ENCODE measurements at places on chromosomes 1 and 21.

GRCh38 chr1:1462318-1462966, 9.1 kb upstream of the ATAD3B start:
- peak; percentile 85 for DNase-seq

GRCh38 chr1:49356594-49356993, 579.9 kb upstream of the BEND5 start:
- DNase-seq, result no peak

DNA sequence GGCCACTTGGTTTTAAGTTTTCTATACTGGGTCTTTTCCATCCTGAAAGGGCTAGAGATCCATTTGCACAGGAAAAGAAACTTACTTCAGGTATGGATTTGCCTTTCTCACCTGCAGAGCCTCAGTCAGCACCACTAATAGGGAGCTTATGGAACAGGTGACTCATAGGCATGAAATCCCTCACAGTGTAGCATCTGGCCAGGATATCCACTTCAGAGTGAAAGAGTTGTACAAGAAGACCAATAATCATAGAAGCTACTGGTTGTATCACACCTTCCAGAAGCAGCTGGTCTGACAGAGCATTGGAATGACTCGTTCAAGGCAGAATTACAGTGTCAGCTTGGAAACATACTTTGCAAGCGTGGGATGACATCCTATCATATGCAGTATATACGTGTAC, 26.3 kb upstream of the SYT14 start:
- DNase-seq, result no peak

DNA sequence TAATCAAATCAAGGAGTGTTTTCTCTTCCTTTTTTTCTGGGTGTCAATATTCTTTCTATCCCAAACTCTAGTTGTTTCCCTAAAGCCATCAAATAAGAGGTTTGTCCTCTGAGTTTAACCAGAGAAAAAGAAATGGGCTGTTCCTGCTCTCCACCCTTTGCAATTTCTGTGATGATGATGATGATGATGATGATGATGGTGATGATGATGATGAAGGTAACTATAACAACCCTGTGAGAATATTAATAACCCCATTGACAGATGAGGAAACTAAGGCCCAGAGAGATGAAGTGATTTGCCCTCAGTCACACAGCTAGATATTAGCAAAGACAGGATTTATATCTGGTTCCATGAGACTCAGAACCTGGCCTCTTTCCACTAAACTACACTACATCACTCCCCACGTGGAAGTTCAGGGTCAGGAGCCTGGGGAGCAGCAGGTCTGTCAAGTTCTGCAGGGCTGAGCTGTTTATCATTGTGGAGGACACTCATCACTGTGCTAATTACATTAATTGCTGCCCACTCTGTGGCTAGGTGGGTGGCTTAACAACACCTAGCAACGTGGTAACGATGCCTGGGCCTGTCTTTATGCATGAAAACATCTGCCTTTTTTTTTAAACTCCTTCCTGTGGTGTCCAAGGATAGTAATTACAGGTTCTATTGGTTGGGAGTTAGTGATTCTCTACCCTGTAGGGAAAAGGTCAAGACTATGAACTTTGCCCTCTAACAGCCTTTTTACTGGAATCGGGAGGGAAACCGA, 19.0 kb upstream of the JUN start:
- no peak for DNase-seq

- DNase-seq, result no peak
These were observed 106.6 kb downstream of the ACTL8 start for GRCh38 chr1:17861685-17862084.

GRCh38 chr1:172185211-172185610, 235.3 kb upstream of the C1orf105 start:
- no peak for DNase-seq

GRCh38 chr1:239363930-239364329, 22.4 kb upstream of the CHRM3 start:
- DNase-seq, result no peak

GRCh38 chr1:230800891-230801840, 54.0 kb downstream of the CAPN9 start:
- no peak for DNase-seq

DNA sequence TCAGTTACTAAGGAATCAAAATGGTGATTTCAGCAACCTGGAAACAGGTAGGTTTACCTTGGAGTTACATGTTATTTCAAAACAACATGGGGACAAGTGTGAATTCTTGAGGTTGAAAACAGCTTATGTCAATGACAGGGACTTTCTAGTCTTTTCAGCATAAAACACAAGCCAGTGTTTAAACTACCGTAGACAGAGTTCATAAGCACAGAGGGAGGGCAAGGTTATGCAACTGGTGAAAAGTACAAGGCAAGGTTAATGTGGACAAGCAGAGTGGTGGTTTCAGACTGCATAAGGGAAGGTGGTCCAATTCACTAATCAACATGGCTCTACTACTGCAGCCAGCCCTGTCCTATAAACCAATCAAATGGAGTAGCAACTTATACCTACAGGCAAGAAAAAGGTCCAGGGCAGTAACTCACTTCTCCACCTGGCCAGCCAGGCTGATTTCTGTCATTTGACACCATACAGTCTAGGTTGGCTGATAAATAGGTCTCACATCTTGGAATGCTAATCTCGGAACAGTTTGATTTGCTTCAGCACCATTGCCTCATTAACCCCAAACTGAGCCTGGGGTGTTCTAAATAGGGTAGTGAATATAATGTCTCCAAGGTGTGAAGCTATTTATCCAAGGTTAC, 250.3 kb upstream of the PROX1 start:
- DNase-seq, result no peak

GRCh38 chr1:15584489-15585363, at the start of gene AGMAT:
TSS of gene AGMAT (minus strand) at chr1:15585051. CDS start at chr1:15584967, 84 bp downstream.
- DNase-seq, result peak; percentile 76

DNA sequence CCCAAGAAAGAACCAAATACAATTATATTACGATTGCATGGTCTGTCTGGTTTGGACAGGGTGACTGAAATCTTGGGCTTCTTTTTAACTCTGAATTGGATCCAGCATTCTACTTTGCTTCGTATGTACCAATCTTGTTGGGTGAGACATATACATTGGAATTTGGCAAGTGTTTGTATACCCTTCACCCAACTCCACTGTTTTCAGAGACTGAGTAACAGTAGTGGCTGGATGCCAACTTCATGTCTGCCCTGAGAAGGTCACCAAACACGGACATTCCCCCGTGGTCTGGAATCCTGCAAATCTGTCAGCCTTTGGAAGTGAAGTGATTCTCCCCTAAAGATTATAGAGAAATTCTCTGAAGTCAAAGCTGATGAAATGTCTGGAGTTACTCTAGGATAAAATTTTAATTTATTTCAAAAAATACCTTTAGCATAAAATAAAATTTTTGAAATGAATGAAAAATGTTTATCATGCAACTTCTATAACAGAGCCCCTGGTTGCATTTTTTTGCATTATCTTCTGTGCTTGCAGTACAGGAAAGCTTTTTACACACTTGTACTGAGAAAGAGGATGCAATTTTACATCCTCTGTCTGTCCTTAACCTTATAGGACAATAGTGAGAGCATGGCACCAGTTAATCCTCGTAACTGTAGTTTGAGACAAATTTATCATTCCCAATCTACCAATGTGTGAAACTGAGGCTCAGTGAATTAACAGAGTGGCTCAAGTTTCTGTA, 201.8 kb downstream of the DISC1 start:
- DNase-seq, result peak; percentile 34
